ENCODE measurements at places on chromosomes 3 and 15.

DNA sequence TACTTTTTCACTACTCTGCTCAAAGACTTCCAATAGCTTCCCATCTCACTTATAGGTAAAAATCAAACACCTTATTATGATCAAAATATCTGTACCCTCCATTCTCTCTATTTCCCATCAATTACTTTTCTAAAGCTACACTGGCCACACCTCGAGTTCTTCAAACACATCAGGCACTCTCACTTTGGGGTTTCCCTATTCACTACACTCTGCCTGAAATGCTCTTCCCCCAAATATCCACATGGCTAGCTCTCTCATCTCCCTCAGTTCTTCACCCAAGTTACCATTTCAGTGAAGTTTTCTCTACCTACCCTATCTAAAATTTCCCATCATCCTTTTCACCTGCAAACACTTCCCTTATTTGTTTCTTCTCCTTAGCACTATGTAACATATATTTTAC, 14.8 kb downstream of the UBE3A start:
- DNase-seq = no peak

DNA sequence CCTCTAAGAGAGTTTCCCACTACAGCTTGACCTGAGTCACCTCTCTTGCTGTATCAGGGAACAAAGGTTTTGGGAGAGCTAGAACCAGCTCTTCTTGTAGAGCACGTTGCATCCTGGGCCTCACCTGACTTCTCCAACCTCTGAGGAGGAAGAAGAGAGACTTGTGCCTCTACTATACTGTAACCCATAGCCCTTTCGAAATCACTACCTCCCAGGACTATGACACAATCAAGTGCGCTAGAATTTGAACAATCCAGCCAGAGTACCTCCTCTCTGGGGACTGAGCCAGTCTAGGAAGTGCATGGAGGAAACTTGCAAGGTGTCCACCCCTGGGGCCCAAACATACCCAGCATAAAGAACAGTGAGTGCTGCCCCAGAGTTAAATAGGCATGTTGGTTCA, 192.8 kb upstream of the BHLHE40 start:
- no peak for DNase-seq

DNA sequence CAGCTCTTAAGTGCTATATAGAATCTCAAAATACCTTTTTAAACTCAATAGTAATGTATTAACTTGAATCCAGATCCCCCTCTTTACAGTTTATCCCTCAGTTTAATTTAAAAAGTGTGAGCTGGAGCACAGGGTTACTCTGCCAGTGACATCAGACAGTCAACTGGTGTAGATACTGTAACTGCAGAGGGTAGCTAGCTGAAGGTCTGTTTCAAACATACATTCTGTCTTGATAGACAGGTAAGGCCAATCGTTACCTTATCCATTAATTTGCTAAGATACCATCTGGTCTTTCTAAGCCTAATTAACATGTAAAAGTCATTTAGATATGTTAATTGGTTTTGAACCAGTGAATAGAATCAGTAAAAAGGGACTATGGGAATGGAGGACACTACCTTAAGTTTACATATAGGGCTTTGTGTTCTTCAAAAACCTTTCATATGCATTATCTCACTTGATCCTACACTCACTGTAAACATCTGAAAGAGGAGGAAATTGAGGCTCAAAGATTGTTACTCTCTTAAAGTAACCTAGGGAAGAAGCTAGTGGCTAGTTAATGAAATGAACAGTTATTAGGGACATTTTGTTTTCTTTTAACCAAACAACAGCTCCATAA, 59.5 kb upstream of the TSPAN3 start:
- no peak for DNase-seq

GRCh38 chr15:37053166-37053565, 47.2 kb downstream of the MEIS2 start:
- DNase-seq = no peak

- no peak for DNase-seq
Measured at GRCh38 chr3:25748189-25748588, 35.1 kb downstream of the NGLY1 start.

- no peak for DNase-seq
Measured at GRCh38 chr3:34319881-34320280, 521.5 kb downstream of the PDCD6IP start.
